Naive B cell (primary cell): ENCODE measurements at places on chromosomes 3 and 15. TPM values are rescaled to one million over a fixed set of nuclear protein-coding genes. Genes with fewer than 3 reads are reported as not detected.

DNA sequence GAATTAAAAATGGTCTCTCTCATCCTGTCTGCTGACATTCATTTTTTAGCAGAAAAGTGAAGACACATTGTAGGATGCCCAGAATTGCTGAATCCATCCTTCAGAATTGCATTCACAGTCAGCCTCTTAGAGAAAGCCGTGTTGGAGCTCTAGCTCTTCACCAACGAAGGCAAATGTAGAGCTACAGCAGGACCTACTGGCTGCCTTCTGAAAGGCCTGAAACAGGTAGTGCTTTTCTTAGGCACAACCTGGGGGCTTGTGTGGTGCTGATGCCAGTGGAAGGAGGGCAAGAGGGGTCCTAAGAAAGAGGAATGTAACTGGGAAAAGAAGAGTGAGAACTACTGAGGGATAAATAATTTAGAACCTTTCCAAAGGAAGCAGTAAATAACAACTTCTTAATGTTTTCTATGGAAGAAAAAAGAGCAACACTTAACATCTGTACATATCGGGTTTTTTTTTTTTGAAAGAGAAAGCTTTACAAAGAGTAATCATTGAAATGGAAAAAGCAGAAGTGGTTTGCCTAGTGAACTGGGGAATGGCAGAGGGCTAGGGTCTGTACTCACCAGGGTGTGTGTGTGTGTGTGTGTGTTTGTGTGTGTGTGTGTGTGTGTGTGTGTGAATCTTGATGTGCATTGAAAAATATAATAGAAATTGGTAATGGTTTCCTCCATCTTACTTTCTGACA, 297.8 kb downstream of the SATB1 start:
- H3K4me1 ChIP-seq, result peaks cover 30% of the 10 kb centered on the region
- peak overlapping the region; percentile 95 for H3K27ac ChIP-seq
- H3K4me3 ChIP-seq, result peak overlapping the region; percentile 87
- no peaks in the 10 kb centered on the region for H3K36me3 ChIP-seq
- DNase-seq, result peak; percentile 84

The PRC1 gene
- polyA plus RNA-seq, result 3.5 TPM

GRCh38 chr3:121998611-121999473, 23.2 kb downstream of the ILDR1 start:
- no peaks in the 10 kb centered on the region for H3K27me3 ChIP-seq
- H3K4me3 ChIP-seq, result peak overlapping the region; percentile 26
- no peak for DNase-seq
- H3K36me3 ChIP-seq, result no peaks in the 10 kb centered on the region
- peak overlapping the region; percentile 73 for H3K27ac ChIP-seq

The PLIN1 gene
- 0.25 TPM for polyA plus RNA-seq

- no peaks in the 10 kb centered on the region for H3K36me3 ChIP-seq
- no peaks in the 10 kb centered on the region for H3K27me3 ChIP-seq
- H3K4me1 ChIP-seq, result no peaks in the 10 kb centered on the region
- H3K4me3 ChIP-seq, result no peak overlapping the region
- DNase-seq, result no peak
These were observed 98.4 kb downstream of the IGF2BP2 start for GRCh38 chr3:185726254-185726967.

GRCh38 chr15:94052711-94053110, 178.7 kb upstream of the MCTP2 start:
- H3K27me3 ChIP-seq, result peaks cover 10% of the 10 kb centered on the region
- no peaks in the 10 kb centered on the region for H3K4me1 ChIP-seq
- no peak for DNase-seq
- H3K36me3 ChIP-seq, result no peaks in the 10 kb centered on the region

DNA sequence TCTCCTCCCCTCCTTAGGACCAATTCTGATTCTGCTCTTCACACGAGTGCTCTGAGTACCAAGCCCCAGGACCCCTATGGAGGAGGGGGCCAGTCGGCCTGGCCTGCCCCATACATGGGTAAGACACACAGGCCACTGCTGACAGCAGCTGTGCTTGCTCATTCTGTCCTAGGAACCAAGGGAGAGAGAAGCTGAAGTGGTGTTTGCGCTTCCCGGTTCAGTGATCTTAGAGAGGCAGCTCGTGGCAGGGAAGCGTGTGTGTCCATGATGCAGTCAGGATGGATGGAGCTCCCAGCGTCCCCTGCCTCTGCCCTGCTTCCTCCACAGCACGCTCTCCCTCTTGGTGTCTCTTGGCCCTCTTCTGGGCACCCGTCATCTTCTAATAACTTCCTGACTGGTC, 77.6 kb downstream of the CRTC3 start:
- no peaks in the 10 kb centered on the region for H3K27me3 ChIP-seq
- H3K36me3 ChIP-seq, result peaks cover 20% of the 10 kb centered on the region
- H3K4me1 ChIP-seq, result peaks cover 25% of the 10 kb centered on the region
- H3K27ac ChIP-seq, result no peak overlapping the region
- DNase-seq, result no peak
- no peak overlapping the region for H3K4me3 ChIP-seq

DNA sequence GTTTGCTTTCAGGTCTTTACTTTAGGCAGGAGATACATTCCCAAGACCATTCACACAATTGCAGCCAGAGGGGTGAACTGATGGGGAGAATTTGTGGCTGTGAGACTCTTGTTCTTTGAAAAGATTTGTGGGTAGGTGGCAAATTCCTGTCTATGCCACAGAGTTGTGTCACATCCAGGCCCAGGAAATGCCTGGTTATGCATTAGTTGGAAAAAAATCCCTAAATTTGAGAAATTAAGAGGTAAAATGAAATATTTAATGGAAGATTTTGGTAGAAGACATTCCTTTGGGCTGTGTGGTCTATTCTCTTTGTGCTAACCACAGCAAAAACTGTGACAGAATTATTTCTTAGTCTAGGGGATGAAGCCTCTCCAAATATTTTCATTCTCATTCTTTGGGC, 28.8 kb downstream of the SAMMSON start:
- H3K27ac ChIP-seq, result no peak overlapping the region
- no peak for DNase-seq
- peaks cover 3% of the 10 kb centered on the region for H3K27me3 ChIP-seq
- no peaks in the 10 kb centered on the region for H3K36me3 ChIP-seq

- no peak overlapping the region for H3K27ac ChIP-seq
- H3K36me3 ChIP-seq, result no peaks in the 10 kb centered on the region
- H3K4me1 ChIP-seq, result no peaks in the 10 kb centered on the region
- no peak for DNase-seq
- H3K4me3 ChIP-seq, result no peak overlapping the region
These were observed 812.3 kb upstream of the ROBO1 start for GRCh38 chr3:80580146-80580545.

- H3K4me1 ChIP-seq, result peaks cover 14% of the 10 kb centered on the region
- peaks cover 11% of the 10 kb centered on the region for H3K36me3 ChIP-seq
- H3K27me3 ChIP-seq, result no peaks in the 10 kb centered on the region
- peak overlapping the region; percentile 92 for H3K27ac ChIP-seq
- peak; percentile 45 for DNase-seq
These were observed 47.0 kb downstream of the OXNAD1 start for GRCh38 chr3:16311960-16312451.
